Esophagus muscularis mucosa (tissue), 4 donors: ENCODE measurements at places on chromosomes 12 and 14. TPM values are rescaled to one million over a fixed set of nuclear protein-coding genes. Genes with fewer than 3 reads are reported as not detected.

GRCh38 chr12:130138478-130138877 lies 23.8 kb upstream of the FZD10 start:
- DNase-seq: no peak

The SLC38A4 gene
- total RNA-seq: not detected

- DNase-seq: no peak
Measured at GRCh38 chr14:85471744-85472143, 58.2 kb upstream of the FLRT2 start.

The A2M gene
- total RNA-seq: 410 TPM

The SMIM41 gene
- 8.3 TPM for total RNA-seq
